Mesothelial cell of epicardium (in vitro differentiated cells): ENCODE measurements at places on chromosomes 2 and 18. TPM values are rescaled to one million over a fixed set of nuclear protein-coding genes. Genes with fewer than 3 reads are reported as not detected.

- DNase-seq = no peak
These were observed 154.7 kb downstream of the SOX11 start for GRCh38 chr2:5846881-5847280.

The STON1 gene
- 35.0 to 36.5 TPM (median 35.8 TPM) in 3 replicates for total RNA-seq

DNA sequence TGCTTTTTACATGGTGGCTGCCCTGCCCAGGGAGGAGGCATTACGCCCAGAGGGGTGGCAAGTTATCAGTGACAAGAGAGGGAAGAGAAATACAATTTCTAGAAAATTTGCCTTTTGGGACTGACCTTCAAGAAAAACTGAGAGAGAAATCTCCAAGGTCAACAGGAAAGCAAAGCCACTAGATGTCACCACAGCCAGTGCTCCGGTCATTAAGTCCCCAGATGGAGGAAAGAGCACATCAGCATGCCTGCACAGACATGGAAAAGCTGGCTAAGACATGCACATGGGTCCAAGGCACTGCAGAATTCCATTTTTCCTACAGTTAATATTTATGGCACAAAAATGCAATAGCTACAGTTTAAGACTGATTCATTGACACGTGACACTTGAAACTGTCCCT lies 21.0 kb downstream of the FHL2 start:
- DNase-seq = no peak

DNA sequence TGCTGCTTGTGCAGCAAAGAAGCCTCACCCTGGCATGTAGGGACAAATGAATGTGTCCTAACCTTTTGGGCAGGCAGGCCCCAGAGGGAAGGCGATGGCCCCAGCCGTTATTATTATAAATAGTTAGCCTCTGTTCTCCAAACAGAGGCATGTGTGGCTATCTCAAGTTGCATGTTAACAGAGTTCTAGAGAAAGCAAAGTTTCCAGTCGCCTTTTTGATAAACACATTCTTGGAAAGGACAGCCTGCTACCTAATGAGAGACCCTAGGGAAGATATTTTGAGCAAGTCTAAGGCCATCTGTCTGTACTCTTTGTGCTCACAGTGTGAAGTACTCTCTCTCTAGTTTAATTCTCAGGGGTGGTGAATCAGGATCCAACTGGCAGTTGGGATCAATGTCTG lies 97.4 kb upstream of the FHL2 start:
- DNase-seq = no peak

DNA sequence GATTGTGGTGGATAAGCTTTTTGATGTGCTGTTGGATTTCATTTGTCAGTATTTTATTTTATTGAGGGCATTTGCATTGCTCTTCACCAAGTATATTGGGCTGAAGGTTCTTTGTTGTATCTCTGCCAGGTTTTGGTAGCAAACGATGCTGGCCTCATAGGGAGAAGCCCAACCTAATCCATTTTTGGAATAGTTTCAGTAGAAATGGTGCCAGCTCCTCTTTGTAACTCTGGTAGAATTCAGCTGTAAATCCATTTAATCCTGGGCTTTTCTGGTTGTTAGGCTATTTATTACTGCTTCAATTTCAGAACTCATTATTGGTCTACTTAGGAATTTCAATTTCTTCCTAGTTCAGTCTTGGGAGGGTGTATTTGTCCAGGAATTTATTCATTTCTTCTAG lies 309.8 kb upstream of the SETBP1 start:
- no peak for DNase-seq

DNA sequence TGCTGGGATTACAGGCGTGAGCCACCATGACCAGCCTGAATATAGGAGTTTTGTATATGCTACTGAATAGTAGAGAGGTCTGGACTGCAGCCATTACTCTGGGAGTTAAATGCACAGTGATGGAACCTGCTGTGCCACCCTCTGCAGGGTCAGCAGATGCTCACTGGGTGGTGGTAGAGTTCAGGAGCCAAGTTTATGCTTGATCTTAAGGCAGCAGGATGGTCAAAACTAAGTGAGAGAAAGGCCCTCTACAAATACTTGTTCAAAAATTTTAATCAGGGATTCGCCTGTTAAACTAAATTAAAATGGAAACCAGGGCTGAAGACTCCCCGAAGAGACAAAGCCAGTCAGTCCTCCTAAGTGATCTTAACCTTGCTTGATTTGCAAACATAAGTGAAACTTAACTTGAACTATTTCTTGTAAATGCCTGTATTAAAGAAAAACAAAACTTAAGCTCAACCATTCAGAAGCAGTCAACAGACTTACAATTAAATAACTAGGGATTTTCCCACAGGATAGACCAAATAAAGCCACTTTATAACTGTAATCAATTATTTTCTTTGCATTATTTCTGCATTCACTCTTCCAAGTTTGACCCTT lies 4.2 kb upstream of the WDFY1 start:
- no peak for DNase-seq

- no peak for DNase-seq
These were observed 137.6 kb downstream of the CERS6 start for GRCh38 chr2:168593713-168594112.

- no peak for DNase-seq
These were observed 380.6 kb downstream of the SOX11 start for GRCh38 chr2:6072768-6073167.
